ENCODE measurements at places on chromosomes 16 and 17.

DNA sequence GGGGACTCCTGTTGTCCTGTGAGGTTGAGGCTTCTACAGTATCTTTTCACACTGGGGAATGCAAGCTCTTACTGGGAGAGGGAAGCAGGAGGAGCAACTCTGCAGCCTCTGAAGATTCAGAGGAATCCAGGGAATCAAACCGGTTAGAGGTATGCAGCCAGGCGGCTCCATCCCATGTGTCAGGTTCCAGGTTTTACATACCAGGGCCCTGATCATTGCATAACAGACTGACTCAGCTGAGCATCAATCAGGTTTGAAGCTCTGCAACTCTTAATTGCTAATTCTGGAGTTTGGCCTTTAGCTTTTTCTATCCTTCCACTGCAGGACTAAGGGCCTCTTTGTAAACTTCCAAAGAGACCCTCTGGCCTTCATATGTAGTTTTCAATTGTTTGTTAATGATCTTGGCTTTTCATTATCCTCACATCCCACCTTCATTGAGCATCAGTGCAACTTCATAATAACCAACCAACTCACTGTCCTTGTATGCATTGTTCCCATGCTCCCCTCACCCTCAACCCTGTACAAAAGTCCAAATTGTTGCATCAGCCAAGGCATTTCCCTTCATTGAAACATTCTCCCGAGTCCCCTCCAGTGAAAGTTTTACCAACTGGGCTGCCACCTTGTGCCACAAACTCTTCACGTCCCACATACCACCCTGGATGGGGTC lies 59.7 kb upstream of the DHX40 start:
- DNase-seq, result no peak

DNA sequence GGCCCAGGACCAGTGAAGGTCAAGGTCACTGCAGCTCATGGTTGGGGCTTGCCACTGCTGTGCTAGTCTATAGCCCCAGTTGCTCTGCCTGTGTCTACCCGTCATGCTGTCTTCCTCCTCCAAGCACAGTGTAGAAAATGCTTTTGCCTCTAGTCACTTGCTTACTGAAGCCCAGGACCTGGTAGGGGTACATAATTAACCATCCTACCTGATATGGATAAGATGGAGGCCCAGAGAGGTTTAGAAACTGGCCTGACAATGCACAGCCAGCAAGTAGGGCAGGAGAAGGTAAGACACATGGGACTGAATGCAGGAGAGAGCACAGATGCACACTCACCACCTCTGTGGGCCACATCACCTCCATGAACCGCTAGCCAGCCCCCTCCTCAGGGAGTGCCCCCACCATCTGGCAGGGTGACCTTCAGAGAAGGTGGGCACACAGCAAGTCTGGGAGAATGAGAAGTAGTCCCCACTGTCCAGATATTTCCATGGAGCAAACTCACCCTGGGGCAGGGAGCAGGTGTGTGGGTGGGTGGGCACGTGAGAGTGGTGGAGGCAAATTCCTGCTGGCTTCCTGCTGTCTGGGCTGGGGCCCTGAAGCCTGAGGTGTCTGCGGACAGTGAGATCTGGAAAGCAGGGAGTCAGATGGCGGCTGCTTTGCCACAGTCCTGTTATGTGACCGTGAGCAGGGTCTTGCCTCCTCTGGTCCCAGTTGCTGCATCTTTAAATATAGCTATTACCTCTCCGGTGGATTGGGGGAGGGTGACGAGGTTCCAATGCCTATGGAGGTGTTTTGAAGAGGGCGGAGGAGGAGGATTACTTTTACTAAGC lies 1.0 kb downstream of the CX3CL1 start:
- no peak for DNase-seq

DNA sequence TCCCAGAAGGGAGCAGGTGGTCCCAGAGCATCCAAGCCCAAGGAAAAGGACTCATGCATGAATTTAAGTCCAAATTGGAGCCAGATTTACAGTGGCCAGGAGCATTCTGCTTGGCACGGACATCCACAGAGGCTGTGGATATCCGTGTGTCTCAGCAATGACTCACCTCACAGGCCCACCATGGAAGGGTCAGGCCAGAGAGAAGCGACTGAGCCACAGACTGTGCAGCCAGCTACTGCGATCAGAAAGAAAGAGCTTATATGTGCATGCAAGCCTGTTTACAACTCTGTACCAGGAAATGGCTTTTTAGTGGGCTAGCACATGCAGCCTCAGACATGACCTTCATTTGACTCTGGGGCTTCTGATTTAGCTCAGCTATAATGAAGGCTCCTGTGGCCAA lies 231.0 kb downstream of the C16orf95 start:
- no peak for DNase-seq

GRCh38 chr16:29836623-29837022 lies 16.4 kb downstream of the MVP start:
- DNase-seq, result no peak

DNA sequence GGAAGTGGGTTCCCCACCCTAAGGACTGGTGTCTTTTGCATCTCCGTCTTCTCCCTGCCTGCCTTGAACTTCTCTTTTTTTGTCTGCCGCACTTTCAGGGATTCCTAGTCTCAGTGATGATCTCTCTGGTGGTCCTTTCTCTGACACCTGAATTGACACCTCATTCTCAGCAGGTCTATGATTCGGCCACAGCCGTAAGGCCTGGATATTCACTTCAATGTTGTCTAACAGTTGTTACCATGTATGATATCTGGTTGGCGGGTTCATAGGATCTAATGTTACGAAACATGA lies 25.1 kb upstream of the SLC47A1 start:
- DNase-seq, result no peak

GRCh38 chr16:23615805-23616204 lies 19.7 kb upstream of the NDUFAB1 start:
- DNase-seq, result no peak

DNA sequence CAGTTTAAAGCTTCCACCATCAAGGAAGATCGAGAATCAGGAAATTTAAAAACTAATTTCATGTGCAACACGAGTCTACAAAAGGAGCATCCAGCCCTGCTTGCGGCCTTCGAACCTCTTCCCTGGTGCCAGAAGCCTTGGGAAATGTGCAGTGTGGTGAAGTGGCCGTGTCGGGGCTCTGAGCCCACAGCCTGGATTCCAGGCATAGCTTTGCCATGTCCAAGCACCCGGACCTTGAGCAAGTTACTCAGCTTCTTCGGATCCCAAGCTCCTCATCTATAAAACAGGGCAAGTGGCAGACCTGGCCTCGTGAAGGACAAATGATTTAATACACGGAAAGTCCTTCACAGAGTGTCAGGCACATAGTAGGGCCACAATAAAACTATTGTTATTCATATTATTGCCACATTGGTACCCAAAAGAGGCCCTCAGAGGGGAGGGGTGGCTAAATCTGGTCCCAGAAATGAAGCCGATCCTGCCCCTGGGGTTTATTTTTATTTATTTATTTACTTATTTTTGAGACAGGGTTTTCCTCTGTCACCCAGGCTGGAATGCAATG lies 34.8 kb downstream of the COTL1 start:
- DNase-seq, result no peak

GRCh38 chr17:51234162-51234561 lies 25.7 kb downstream of the MBTD1 start:
- DNase-seq, result no peak

All from SHP77 (cell line).